ENCODE measurements at places on chromosomes 1 and 21.

- DNase-seq, result no peak
Measured at GRCh38 chr1:172893146-172893841, 157.4 kb downstream of the TNFSF18 start.

GRCh38 chr21:39071623-39072214 lies 111.5 kb downstream of the PSMG1 start:
- no peak for DNase-seq

DNA sequence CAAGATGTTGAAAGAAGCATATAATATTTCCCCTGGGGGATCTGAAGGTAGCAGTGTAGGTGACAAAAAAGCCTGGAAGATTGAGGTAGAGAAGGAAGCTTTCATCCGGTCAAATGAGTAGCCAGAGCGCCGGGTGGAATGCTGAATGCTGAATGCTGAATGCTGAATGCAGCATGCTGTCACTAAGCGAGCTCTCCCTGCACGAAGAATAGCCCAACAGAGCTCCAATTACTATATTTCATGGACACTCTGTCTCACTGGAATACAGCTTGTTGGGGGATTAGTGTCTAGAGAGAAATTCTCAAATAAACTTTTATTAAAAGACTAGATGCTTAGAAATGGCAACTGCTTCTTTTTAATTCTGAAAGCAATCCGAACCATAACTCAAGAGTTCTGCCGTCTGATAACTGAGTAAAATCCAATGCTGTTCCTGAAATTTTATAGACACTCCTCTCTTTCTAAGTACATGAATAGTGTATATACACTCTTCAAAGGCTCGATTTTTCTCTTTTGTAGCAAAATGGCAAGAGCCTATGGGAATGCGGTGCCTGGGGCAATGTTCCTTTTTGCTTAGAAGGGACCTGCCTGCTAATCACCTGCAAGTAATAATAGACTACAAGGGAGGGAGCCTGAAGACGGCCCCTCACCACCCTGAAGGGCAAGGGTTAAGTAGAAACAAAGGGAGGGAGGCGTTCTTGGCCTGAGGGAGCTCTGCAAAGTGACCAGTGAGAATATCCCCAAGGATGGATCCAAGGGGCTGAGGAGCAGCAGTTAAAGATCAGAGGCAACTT lies 203.7 kb upstream of the ESRRG start:
- DNase-seq, result no peak

GRCh38 chr1:110464340-110464739 lies 13.4 kb downstream of the PROK1 start:
- no peak for DNase-seq

GRCh38 chr1:238558156-238558555 lies 667.4 kb upstream of the ZP4 start:
- DNase-seq, result no peak

DNA sequence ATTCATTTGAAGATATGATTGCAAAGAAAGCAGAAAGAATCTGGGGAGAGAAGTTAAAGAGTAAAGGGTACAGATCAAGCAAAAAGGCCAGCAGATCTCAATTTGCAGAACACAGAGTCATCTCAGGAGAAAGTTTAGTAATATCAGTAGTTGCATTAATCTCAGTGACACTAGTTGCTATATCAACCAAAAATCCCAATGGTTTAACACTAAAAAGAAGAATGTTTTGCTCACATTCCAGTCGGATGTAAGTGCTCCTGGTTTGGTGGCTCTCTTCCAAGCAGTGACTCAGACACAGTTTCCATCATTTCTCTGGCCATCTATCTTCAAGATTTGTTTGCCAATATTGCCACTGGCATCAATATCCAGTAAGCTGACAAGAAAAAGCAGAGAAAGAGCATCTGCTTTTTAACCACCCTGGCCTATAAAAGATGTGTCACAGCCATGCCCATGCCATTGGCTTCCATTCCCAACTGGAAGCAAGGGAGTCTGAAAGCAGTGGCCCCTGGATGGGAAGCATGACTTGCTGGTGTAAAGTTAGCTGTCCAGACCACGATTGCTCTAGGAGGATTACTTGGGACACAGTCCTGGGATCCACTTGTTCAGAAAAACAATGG lies 45.5 kb upstream of the AIM2 start:
- DNase-seq, result no peak

- no peak for DNase-seq
Measured at GRCh38 chr21:36065497-36066036, 4.3 kb upstream of the CBR1 start.

DNA sequence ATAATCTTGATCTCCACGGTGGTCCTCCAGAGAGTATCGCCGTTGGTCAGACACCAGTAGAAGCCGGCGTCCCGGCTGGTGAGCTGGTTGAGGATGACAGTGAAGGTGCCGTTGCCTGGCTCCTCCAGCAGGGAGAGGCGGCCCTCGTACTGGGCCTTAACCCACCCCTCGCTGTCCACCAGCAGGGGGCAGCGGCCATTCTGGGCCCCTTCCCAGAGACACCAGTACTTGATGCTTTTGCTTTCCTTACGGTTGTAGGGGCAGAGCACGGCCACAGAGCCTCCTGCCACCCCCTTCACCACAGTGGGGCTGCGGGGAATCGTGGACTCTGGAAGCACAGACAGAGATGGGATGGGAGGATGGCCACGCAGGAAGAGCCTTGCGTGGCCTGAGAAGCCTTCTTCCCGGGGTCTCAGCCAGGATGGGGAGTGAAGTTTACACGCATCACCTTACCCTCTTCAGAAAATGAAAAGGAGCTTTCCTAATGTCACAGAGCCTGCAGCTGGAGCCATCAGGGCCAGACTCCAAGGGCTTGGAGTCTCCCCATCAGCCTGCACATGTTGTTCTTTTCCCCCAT lies 10.7 kb downstream of the PIGR start:
- peak; percentile 34 for DNase-seq

- DNase-seq, result no peak
Measured at GRCh38 chr1:98555814-98556213, 105.7 kb upstream of the SNX7 start.

DNA sequence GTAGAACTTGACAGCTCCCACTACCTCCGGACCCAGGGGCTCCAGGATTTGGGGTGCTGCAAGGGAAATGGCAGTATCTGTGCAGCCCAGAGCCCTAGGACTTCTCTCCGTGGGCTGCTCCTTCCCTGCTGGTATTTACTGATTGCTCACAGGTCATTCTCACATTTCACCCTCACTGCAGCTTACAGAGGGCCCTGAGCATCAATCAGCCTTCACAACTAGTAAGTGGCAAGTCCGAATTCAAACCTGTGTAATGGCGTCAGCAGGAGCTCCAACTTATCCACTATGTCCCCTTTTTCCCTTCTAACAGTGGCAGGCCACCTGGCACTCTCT lies 32.4 kb downstream of the PIK3C2B start:
- DNase-seq, result no peak

DNA sequence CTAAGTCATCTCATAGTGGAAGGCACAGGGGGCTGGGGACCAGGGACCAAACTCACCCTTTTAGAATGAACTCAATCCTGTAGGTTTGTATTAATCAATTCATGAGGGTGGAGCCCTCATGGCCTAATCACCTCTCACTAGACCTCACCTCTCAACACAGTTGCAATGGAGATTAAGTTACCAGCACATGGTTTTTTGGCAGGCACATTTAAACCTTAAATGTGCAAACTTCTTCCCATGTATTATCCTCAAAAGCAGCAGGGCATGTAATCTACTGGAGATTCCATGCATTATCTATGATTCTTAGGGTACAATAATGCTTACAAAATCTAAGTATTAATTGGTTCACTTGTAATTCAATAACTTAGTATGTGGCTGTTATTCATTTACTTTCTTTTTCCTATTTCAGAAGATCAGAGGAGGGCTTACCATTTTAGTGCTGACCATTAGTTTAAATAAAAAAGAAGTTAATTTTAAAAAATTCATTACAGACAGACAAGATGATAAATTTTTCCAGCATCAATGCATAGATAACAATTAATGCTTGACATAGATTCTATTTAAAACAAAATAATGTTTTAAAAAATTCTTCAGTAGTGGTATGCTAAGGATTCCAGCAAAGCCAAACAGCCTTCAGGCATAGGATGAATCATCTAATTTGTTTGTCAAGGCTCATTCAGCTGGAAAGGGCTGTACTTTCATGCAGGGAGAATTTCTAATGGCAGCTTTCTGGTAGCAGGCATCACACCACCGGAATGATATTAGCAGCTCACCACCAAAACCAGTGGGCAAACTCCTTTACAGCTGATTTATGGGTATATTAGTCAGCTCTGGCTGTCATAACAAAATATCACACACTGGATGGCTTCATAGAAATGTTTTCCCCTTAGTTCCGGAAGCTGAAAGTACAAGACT lies 124.6 kb upstream of the ZNF648 start:
- DNase-seq, result no peak

All from activated CD4-positive, alpha-beta T cell treated with anti-CD3 and anti-CD28 coated beads for 4 hours (primary cell).